Natural killer cell (primary cell): ENCODE measurements at places on chromosomes 12 and 14.
A peak's percentile ranks its signal among the peaks of the same experiment; 100 is the strongest.

DNA sequence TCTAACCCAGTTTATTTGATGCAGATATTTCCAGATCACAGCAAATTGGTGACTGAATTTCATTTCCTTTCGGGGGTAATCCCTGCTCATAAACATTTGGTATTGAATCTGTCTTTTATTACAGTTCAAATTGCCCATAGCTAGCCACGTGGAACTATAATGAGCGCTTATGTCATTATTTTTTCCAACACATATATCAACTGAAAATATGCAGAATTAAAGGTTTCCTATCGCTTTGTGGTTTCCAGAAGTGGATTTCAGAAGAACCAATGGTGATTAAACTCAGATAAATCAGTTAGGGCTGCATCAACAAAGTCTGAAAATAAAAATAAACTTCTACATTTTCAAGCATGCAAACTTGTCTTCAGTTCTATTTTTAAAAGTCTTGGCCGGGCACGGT, 111.9 kb downstream of the PIK3C2G start:
- DNase-seq = no peak
- no peaks in the 10 kb centered on the region for H3K4me1 ChIP-seq
- no peaks in the 10 kb centered on the region for H3K27me3 ChIP-seq
- H3K4me3 ChIP-seq = no peak overlapping the region
- no peaks in the 10 kb centered on the region for H3K36me3 ChIP-seq

GRCh38 chr12:123523518-123523917, 10.0 kb downstream of the RILPL1 start:
- no peak overlapping the region for H3K27ac ChIP-seq
- DNase-seq = no peak
- no peak overlapping the region for H3K4me3 ChIP-seq

DNA sequence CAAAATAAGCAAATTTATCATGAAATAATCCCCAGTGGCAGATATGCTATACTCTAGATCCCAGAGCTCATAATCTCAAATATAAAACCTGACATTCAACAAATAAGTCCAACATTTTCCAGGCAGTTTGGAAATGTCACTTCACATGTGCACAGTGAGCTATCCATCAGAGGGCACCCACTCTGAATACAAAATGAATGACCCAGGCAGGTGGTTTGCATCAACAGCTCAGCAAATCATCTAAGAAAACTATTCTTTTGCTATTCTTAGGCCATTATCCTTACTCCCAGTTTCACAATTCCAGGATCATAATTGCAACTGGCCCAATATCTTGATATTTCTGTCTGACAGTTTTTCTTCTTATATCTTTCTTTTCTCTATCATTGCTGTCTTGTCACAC, 38.5 kb downstream of the TRIM9 start:
- no peaks in the 10 kb centered on the region for H3K4me1 ChIP-seq
- DNase-seq = no peak
- H3K4me3 ChIP-seq = no peak overlapping the region
- H3K27me3 ChIP-seq = no peaks in the 10 kb centered on the region
- no peaks in the 10 kb centered on the region for H3K36me3 ChIP-seq
- H3K27ac ChIP-seq = no peak overlapping the region

GRCh38 chr14:89371585-89372511, 45.2 kb downstream of the FOXN3 start:
- no peaks in the 10 kb centered on the region for H3K27me3 ChIP-seq
- H3K4me1 ChIP-seq = peaks cover 33% of the 10 kb centered on the region
- no peak for DNase-seq
- H3K4me3 ChIP-seq = no peak overlapping the region
- no peak overlapping the region for H3K27ac ChIP-seq
- H3K36me3 ChIP-seq = no peaks in the 10 kb centered on the region

DNA sequence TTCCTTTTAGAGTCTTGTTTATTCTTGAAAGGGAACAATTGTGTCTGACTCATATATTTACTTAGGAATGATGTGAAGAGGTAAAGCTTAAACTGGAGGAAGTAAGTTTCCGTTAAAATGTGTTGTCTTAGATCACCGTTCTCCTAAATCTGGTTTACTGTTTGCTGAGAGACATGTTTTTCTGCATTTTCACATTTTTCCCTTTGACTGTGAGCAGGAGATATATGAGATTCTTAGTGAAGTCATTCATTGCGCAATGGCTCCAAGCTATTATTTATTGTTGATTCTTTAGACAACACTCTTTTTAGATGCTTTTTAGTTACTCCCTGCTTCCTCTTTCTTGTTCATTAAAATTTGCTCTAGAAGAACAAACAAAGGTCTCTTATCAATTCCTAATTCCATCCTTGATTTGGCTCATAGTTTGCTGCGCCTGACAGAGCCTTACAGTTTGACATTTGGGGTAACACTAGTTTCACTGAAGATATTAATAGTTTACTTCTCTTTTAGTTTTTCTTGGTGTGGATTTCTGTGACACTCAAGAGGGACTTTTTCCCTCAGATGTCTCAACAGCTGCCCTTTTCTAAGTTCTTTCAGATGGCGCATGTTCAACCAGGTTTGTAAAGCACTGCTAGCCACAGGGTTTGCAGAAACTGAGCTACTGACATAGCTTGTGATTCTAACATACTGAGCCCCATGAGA, 11.4 kb downstream of the CLECL1 start:
- no peak for DNase-seq
- H3K4me3 ChIP-seq = no peak overlapping the region
- H3K4me1 ChIP-seq = no peaks in the 10 kb centered on the region
- H3K27ac ChIP-seq = peak overlapping the region; percentile 68
- no peaks in the 10 kb centered on the region for H3K36me3 ChIP-seq

- no peaks in the 10 kb centered on the region for H3K27me3 ChIP-seq
- H3K36me3 ChIP-seq = peaks cover 9% of the 10 kb centered on the region
- no peak for DNase-seq
- H3K4me1 ChIP-seq = peaks cover 98% of the 10 kb centered on the region
These were observed 33.5 kb downstream of the DAD1 start for GRCh38 chr14:22555384-22556011.

DNA sequence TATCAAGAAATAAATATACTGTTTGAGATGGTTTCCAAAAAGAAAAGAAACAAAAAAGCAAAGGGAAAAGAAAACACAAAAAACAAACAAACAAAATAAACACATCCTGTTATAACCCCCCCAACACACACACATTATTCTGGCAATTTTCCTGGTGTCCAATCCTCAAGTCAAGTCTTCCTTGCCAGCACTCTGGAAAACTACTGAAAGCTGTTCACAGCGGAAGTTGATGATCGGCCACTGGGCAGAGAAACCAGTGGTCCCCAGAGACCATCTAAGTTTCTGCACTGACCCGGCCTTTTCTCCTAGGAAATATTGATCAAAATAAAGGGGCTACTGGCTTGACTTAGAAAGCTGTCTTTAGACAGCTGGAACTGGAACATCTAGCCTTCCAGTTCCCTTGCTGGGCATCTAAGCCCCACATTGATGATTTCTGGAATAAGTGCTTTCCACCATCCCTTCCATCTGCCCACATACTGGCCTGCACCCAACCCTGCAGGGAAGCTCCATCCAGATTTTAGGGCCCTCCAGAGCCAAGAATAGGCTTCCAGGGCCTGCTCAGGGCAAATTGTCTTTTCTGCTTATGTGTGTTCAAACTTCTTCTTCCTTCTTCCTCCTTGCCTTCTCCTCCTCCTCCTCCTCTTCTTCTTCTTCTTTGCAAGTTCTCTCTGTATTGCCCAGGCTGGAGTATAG, 11.6 kb upstream of the PPP1CC start:
- H3K27ac ChIP-seq = no peak overlapping the region
- no peaks in the 10 kb centered on the region for H3K27me3 ChIP-seq
- no peaks in the 10 kb centered on the region for H3K4me1 ChIP-seq
- no peaks in the 10 kb centered on the region for H3K36me3 ChIP-seq
- DNase-seq = no peak
- no peak overlapping the region for H3K4me3 ChIP-seq

- H3K27me3 ChIP-seq = no peaks in the 10 kb centered on the region
- no peak overlapping the region for H3K4me3 ChIP-seq
- peak overlapping the region; percentile 13 for H3K27ac ChIP-seq
- DNase-seq = no peak
- H3K36me3 ChIP-seq = peaks cover 10% of the 10 kb centered on the region
- peaks cover 42% of the 10 kb centered on the region for H3K4me1 ChIP-seq
These were observed 2.9 kb downstream of the RILPL2 start for GRCh38 chr12:123433615-123434014.

DNA sequence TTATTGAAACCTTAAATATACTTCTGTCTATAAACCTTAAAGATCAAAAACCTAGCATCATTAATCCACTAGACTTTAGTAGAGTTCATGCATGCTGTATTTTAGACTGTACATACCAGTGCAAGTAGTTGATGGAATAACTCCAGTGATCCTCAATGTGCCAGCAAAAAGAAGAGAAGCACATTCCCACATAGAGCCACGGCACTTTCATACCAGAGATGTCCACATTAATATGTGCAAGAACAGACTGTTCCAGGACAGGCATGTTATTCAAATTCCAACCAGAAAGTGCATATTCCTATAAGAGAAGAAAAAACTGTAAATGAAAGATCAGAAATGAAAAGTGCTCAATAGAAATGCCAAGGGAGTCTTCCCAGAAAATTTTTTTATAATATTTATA, 55.0 kb downstream of the KDM5A start:
- no peaks in the 10 kb centered on the region for H3K27me3 ChIP-seq
- H3K4me1 ChIP-seq = no peaks in the 10 kb centered on the region
- no peak overlapping the region for H3K4me3 ChIP-seq
- peaks cover 61% of the 10 kb centered on the region for H3K36me3 ChIP-seq
- no peak for DNase-seq

DNA sequence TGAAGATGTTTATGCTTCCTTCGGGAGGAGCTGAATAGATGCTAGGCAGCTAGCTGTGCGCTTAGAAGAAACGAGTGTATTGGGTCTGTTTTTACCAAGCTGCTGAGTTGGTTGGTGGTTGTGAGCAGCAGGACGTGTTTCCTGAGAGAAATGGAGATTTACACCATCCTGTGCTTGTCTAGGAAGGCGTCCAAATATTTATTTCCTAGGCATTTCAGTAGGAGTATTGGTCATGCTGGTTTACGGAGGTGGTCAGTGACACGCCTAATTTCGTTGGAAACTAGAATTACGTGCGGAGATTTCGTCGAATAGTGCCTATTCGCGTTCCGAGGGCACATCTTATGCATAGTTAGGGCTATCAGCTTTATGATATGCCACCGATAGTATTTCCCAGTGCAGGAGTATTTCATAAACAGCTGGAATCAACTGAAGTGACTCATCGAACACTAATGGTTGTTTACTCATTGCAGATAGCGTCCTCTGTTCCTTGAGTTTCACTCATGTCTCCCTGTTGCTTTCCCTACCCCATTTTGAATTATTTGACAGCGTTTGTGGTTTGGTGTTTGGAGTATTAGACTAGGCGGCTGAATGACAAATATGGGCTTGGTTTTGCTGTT, 780 bp downstream of the TBC1D15 start:
- H3K36me3 ChIP-seq = peaks cover 2% of the 10 kb centered on the region
- H3K4me3 ChIP-seq = peak overlapping the region; percentile 87
- H3K27ac ChIP-seq = peak overlapping the region; percentile 99
- H3K27me3 ChIP-seq = no peaks in the 10 kb centered on the region
- peak; percentile 19 for DNase-seq

DNA sequence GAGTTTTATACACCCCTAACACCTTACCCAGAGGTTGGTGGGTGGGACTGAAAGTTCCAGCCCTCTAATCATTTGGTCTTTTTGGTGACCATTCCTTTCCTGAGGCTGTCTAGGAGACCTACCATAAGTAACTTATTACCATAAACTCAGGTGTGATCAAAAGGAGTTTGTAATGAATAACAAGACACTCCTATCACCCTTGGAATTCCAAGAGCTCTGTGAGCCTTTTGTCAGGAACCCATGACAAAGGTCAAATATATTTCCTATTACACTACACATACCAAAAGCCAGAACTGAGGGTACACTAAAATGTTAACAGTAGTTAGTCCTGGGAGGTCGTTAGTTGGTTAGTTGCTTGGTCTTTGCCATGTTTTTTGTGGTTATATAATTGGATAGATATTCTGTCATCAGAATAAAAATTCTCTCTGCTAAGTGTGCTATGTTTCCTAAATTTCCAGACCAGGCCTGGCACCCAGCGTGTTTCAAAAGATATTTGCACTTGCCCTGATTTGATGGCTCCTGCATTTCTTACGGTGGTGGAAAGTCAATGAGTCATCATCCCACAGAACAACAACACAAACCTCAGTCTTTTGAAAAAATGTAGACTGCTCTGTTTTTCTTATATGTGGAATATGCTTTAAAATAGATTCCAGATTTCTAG, 27.0 kb upstream of the AKAP5 start:
- peaks cover 7% of the 10 kb centered on the region for H3K4me1 ChIP-seq
- H3K36me3 ChIP-seq = peaks cover 16% of the 10 kb centered on the region
- DNase-seq = no peak
- no peaks in the 10 kb centered on the region for H3K27me3 ChIP-seq
- H3K27ac ChIP-seq = no peak overlapping the region
- no peak overlapping the region for H3K4me3 ChIP-seq

DNA sequence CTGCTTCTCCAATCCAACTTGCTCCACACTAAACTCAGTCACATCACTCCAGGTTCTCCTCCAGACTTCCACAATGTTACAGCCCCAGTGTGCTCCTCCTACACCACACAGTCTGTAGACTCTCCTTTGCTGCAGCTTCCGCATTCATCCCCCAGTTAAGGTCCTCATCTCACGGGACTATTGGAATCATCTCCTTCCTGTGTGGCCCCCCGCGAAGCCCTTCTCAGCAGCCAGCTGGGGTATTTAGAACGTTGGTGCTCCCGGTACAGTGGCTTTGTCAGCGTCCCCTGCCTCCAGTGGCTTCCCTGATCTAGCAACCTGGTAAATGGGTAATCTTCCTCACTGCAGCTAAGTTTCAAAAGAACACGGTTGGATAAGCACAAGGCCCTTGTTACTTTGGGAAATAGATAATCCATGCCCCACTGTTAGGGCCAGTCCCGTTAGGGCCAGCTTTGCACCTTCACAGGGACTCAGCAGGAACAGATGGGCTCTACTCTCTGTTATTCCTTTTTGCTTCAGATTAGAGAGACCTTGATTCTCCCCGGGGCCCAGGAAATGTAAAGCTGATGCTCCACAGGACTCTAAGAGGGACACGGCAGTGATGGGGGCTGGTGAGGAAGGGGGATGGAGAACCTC, 823 bp upstream of the TSPAN11 start:
- no peaks in the 10 kb centered on the region for H3K36me3 ChIP-seq
- no peak overlapping the region for H3K4me3 ChIP-seq

DNA sequence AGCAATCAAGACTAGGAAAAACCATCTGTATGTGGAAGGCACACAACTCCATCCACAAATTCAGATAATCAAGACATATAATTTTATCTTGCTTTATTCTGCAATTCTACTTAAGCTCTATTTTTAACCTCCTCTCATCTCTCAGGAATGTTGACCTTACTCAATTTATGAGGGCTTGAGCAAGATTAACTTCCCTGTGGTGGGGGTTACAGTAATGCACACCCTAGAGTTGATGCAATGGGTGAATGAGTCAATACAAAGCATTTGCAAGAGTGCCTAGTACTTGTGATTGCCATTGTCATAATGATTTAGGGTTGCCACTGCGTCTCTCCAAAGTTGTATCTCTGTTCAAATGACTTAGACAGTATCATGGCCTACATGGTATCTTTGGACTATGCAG, 1598.4 kb upstream of the TMEM132C start:
- no peak overlapping the region for H3K27ac ChIP-seq
- H3K36me3 ChIP-seq = no peaks in the 10 kb centered on the region
- no peaks in the 10 kb centered on the region for H3K4me1 ChIP-seq
- H3K4me3 ChIP-seq = no peak overlapping the region
